ENCODE measurements at places on chromosomes 5 and 9.

GRCh38 chr9:87898151-87898550 lies 15.5 kb downstream of the SPATA31E1 start:
- DNase-seq: no peak

DNA sequence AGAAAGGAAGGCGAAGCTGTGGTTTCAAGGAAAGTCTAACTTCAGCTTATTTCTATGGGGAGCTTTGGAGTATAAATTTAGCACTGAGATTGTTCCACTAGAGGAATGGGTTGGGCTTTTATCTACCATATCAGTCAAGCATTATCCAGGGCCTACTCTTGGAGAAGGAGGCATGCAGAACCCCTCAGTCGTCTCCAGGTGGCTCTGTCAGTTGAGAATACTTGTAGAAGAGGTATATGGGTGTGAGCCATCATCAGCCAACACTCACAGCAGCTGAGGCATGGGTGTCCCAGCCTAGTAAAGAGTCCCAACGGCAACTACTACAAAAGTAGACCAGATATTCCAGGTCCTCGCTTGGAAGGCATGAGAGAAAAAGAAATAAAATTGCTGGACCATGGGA lies 548.5 kb upstream of the GRAMD2B start:
- DNase-seq: no peak

- DNase-seq: no peak
Observed at GRCh38 chr5:73943397-73943796, 317.4 kb downstream of the ARHGEF28 start.

GRCh38 chr5:7376871-7377270 lies 19.1 kb upstream of the ADCY2 start:
- no peak for DNase-seq

GRCh38 chr5:139844472-139845145 lies 49.0 kb downstream of the PSD2 start:
- peak; percentile 87 for DNase-seq

GRCh38 chr9:9920425-9921060 lies 692.3 kb downstream of the PTPRD start:
- DNase-seq: no peak

GRCh38 chr5:39143151-39143860 lies 69.1 kb upstream of the RICTOR start:
- DNase-seq: no peak

DNA sequence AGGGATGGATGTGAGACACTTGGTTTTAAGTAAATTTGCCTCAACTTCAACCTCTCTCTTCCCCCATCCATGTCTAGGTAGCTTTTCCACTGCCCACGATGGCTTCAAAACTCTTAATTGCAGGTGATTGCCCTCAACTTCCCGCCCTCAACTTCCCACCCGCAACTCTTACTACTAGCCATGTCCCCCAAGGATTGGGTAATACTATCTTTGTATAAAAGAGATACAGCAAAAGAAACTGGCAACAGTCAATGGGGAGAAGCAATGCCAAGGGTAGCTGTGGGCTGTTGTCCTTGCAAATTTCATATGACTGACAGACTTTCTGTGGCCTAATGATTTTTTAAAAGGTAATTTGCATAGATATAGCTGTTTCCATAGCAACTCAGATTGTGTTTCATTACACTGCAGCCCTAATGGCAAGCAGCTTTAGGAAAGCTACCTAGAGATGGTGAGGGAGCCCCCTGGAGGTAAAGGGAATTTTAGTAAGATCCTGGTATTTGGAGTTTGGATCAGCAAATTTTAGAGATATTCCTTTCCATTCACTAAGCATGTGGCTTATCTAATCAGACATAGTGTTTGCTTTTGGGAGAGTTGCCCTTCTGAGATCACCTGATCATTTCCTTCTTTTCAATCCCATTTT lies 421.5 kb upstream of the DAP start:
- no peak for DNase-seq

GRCh38 chr9:35548571-35548970 lies 56.5 kb upstream of the TESK1 start:
- DNase-seq: no peak

- no peak for DNase-seq
Observed at GRCh38 chr5:170121321-170121720, 15.6 kb downstream of the FOXI1 start.

GRCh38 chr9:13410566-13411031 lies 131.1 kb upstream of the MPDZ start:
- DNase-seq: no peak

DNA sequence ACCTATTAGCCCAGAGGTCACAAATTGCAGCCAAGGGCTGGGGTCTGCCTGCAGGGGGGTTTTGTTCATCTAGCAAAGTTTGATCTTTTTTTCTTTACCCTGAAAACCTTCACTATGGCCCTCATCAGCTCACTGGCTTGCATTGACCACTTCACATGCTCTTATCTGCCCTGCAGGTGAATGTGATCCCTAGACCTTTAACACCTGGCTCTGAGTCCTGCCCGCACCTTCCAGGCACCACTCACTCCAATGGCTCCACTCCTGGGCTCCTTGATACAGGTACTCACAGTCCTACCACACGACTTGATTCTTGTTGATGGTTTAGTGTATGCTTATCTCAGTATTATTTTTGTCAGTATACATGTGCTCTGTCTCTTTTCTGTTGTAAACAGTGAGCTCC lies 92.5 kb downstream of the FEM1C start:
- no peak for DNase-seq

DNA sequence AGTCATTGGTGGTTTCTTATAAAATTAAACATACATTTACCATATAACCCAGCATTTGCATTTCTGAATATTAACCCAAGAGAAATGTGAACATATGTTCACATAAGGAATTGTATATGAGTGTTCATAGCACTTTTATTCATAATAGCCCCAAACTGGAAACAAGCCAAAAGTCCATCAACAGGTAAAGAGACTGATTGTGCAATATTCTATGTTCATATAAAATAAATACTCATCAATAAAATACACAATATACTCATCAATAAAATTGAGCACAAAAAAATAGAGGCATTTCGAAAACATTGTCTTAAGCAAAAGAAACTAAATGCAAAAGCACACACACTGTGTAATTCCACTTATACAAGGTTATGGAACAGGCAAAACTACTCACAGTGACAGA lies 3.7 kb downstream of the SMIM23 start:
- DNase-seq: no peak

- DNase-seq: no peak
Observed at GRCh38 chr9:130041648-130042405, 1.2 kb downstream of the FNBP1 start.

DNA sequence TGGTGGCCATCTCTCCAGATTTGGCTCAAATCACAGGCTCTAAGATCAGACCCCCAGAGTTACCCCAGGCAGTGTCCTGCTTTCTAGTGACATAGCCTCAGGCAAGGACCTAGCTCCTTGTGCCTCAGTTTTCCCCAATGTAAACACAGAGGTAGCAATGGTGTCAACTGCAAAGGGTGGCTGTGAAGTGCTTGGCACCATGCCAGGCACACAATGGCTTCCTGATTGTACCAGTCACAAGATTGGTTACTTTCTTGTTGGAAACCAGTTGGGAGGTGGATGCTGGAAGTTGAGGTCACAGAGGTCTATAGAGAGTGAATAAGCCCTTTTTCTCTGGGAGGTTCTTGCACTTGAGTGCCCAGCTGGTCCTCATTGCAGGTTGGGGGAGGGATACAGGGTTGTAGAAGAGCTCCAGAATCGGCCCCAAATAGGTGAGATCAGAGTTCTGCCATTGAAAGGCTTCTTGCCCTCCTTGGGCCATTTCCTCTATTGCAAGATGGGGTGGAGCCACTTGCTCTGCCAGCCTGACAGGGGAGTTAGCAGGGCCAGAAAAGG lies 2.3 kb downstream of the STKLD1 start:
- no peak for DNase-seq

GRCh38 chr5:72210888-72211678 lies 103.8 kb downstream of the MAP1B start:
- no peak for DNase-seq

- DNase-seq: no peak
Observed at GRCh38 chr9:126109575-126109974, 217.1 kb upstream of the MVB12B start.

DNA sequence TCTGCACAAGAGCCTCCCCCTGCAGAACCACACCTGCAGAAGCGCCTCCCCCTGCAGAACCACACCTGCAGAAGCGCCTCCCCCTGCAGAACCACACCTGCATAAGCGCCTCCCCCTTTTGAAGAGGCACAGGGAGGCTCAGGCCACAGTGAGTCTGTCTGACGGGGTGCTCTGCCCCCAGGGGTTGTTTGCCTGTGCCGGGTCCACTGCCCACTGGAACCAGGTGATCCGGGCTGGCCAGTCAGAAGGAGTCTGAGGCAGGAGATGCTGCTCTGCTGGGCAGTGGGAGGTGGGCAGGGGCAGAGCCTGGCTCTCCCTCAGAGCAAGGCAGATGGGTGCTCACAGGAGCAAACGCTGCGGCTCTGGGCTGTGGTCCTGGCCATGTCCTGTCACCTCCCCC lies 60.8 kb upstream of the RNU6ATAC start:
- no peak for DNase-seq

- no peak for DNase-seq
Observed at GRCh38 chr5:151258201-151258611, 5.2 kb downstream of the GM2A start.

DNA sequence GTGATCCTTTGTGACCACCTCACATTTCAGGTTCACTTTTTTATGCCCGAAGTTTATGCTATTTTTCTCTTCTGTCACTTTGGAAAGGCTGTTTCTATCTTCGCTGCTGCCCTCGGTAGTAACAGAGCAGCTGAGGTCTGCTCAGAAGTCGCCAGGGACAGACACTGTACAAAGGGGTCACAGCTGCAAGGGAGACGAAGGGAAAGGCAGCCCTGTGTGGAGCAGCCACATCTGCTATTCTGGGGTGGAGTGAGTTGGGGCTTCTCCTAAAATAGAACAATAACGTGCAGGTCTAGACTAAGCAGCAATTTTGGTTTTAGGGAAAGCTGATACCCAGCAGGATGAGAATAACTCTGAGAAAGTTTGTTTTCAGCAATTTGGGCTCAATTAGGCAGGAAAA lies 72.5 kb downstream of the ACTL7B start:
- DNase-seq: no peak

DNA sequence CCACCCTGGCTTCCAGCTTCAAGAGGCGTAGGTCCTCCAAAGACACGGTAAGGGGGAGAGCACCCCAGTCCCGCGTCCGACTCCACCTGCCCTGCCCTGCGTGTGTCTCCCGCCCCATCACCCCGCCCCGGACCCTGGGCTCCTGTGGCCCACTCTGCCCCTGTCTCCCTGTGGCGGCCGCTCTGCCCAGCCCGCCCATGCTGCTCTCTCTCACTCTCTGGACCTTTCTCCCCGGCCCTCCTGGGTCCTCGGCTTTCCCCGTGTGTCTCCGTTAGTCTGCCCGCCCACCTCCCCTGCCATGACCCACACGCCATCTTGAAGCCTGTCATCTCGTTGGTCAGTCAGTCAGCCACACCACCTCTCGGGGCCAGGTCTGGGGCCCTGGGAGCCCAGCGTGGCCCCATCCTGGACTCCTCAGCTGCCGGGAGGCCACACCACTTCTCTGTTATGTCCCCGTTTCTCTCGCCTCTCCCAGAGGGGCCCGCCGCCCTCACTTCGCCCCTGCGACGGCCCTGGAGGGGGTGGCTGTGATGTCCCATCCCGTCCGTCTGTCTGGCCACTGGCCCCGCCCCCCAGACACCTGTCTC lies 4.5 kb downstream of the LRRC26 start:
- DNase-seq: no peak

- no peak for DNase-seq
Observed at GRCh38 chr5:174500636-174501035, 223.7 kb upstream of the MSX2 start.

- no peak for DNase-seq
Observed at GRCh38 chr5:30804739-30805505, 388.6 kb upstream of the CDH6 start.

- DNase-seq: no peak
Observed at GRCh38 chr5:125798307-125798706, 624.9 kb upstream of the GRAMD2B start.

- DNase-seq: no peak
Observed at GRCh38 chr9:6902423-6902822, 144.7 kb downstream of the KDM4C start.

DNA sequence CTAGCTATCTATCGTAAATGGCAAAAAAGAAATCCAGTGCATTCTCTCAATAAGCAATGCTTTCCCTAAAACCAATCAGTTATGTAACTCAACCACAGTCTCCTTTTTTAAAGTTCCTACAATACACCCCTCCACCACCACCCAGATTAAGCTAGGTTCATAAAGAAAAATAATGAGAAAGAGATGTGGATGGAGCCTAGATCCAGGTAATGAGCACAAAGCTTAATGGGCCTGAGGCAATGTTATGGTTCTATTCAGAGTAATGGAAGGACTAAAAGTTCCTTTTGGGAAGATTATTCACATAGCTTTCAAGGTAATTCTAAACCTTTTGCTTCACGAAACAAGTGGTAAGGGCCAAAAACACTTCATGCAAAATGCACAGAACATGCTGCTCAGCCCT lies 113.5 kb downstream of the MPDZ start:
- no peak for DNase-seq

DNA sequence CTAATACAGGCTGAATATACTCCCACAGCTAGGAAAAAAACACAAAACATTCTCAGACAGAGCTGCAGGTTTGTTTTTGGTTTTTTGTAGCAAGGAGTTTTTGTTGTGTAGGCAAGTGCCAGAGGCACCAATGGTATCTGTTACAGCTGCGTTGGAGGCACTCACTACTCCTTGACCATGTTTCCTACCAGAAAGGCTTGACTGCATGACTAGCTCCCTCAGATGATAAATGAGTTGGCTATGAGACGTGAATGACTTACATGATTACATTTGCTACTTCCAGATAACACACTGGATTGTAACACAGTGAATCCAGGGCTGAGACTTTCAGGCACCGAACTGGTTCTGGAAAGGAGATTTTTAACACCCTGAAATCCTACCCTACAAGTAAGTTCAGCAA lies 18.8 kb downstream of the GZMK start:
- no peak for DNase-seq

GRCh38 chr9:115883467-115884329 lies 269.9 kb upstream of the PAPPA start:
- DNase-seq: no peak

- DNase-seq: no peak
Observed at GRCh38 chr5:90015584-90016018, 394.0 kb downstream of the CETN3 start.

DNA sequence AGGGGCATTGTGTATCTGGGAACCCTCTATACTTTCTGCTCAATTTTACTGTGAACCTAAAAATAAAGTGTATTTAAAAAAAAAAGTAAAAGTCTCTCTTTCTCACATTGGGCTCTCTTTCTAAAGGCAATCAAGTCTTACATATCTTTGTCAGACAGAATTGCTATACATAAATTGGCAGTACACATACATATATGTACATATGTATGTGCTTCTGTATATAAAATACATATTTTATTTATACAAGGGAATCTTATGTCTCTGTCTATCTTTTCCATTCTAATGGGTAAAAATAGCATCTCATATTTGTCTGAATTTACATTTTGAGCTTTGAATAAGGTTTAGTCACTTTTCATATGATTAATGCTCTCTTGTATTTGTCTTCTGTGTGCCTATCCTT lies 348.8 kb downstream of the SPATA31D1 start:
- DNase-seq: no peak

DNA sequence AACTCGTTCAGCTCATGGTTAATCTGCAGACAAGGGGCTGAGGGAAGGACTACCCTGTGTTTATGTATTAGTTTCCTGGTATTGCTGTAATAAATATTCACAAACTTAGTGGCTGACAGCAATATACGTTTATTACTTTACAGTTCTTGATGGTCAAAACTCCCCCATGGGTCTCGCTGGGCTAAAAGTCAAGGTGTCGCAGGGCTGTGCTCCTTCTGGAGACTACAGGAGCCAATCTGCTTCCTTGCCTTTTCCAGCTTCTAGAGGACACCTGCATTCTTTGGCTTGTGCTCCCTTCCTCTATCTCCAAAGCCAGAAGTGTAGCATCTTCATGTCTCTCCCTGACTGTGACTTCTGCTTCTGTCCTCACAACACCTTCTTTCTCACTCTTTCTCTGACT lies 653.8 kb upstream of the RIOK2 start:
- DNase-seq: no peak
